ENCODE measurements at places on chromosomes 16 and 17.

- no peak for DNase-seq
Measured at GRCh38 chr17:55563363-55563762, 52.1 kb upstream of the SMIM36 start.

GRCh38 chr17:43051969-43052368 lies 26.9 kb downstream of the RND2 start:
- DNase-seq: no peak

GRCh38 chr16:49498666-49499413 lies 125.2 kb downstream of the C16orf78 start:
- no peak for DNase-seq

DNA sequence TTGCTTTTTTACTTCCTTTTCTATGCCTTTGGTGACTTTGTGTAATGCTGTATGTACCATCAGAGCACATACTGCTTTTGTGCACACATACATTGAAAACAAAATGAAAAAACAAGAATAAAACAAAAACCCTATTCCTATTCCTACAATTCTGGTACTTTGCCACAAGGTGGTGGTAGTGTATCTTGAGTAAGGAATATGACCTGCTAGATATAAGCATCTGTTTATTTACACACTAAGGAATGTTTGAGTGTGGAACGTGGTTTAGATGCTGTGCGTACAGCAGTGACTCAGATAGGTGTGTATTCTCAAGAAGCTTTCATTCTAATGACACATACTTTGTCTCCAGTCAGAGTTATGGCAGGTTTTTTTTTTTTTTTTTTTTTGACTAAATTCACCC lies 606.2 kb downstream of the WWOX start:
- no peak for DNase-seq

GRCh38 chr17:5986644-5987043 lies 83.5 kb upstream of the WSCD1 start:
- DNase-seq: no peak

DNA sequence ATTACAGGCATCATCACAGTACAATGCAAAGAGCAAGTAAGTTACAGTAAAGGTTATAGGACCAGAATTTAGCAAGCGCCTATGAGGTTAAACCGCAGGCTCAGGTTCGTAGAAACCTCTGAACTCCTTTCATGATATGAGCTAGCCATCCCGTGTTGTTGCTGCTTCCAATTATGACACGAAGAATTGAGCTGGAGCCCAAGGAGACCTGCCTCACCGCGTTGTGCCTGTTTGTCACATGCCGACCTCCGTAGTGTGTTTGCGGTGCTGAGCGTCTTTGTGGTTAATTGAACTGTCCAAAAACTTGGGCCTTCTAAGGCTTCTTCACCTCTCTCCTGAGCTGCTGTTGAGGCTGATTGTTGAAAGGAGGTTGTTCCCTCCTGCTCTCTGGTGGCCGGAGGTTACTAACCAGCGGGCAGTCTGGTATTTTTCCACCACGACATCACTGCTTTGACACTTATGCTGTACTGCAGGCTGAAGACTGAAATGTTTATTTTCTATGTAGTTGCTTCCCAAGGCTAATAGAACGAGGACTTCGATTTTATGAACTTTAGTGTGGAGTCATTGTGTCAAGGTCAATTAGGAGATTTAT lies 67.5 kb downstream of the SEC14L1 start:
- no peak for DNase-seq

DNA sequence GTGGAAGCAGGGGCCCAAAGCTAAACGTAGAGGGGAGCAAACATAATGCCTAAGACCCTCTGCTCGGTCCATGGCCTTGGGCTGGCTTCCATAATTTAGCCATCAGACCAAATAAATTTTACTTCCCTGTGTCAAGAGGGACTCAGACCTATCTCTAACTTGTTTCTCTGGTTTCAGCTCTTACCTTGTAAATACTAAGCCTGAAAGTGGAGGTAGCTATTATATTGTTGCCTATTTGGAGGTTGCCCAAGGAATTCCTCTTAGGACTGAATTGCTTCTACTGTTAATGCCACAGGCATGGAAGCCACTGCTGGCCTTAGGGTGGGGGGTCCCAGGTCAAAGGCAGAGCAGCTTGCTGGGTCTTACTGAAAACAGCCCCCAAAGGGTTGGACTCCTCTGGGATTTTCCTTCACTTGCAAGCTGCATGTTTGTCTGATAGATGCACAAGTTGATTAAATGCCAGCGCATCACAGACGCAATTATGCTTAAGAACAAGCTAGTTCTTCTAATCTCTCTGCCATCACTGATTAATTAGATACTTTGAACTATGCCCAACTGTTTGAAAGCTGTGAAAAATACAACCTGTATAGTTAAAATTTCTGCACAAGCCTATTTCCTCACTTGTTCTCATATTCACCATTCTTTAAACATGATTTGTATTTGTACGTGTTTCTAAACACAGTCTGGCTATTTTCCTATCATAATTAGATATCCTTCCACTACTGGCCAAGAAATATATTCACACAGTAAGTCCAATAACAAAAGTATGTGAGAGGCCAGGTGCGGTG lies 67.9 kb upstream of the HAS3 start:
- no peak for DNase-seq

DNA sequence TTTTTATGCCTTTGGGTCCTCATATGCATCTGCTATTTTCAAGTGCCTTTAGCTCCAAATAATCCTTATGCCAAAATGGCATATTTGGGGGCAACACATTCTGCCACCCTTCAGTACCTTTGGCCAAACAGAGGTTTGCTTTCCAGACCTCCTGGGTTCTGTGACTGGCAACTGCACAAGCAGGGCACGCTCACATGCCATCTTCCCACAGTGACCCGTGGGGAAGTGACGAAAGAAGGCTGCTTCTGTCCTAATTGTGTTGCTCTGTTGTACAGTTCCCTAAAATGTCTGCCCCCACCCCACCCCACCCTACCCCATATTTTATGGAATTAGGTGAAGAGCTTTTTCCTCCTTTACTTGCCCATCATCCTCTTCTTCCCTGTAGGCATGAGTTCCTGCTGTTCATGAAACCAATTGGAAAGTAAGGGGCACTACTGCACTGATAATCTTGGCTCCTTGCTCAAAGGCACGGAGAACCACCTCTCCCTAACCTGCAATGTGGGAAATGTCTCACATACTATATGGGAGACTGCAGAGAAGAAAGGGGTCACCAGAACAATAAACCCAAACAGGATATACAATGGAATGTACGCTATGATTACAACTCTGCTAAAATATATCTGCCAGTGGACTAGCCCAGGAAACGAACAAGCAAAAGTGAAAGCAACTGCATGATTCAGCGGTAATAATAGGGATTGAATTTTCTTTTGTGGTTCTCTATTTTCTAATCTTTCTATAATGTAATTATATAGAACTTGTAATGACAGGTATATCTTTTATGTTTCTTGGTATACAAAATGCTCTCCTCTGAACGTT lies 3.3 kb upstream of the SLFN12L start:
- peak; percentile 29 for DNase-seq

DNA sequence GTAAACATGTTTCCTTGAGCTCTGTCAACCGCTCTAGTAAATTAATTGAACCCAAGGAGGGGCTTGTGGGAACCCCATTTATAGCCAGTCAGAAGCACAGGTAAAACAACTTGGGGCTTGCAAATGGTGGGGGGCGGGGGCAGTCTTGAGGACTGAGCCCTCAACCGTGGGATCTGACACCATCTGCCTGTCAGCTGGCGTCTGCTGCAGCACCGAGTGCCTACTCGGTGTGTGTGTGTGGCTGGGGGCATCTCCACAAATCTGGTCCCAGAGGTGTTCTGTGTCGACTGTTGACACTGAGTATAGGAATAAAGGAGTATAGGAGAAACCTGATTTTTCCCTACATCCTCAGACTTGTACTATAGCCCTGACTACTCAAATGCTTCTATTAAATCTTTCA lies 20.6 kb downstream of the CREBBP start:
- DNase-seq: no peak

DNA sequence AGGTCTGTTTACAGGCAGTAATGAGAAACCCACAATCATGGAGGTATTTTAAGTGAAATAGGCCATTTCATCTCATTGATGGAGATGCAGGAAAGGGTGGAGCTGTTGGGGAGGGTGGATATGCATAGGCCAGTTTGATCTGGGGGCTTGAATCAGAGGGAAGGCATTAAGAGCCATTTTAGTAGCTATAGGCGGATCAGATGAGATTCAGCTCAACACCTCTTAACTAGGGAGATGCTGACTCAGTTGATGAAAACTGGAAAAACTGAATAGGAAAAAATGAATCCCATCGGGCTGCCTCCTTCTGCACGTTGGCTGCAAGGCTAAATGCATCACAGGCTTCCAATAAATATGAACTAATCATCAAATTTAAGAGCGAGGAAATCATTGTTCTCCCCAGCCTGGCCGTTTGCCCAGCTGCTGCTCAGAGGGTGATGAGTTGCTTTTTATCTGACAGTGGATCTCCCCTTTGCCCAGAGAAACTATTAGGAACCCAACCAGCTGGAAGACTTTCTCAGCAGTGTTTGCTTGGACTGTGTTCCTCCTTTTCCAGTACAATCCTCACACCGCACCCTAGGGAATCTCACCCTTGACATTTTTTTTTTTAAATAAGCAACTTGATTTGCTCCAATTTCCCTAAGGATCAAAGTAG lies 149.6 kb downstream of the SOX9 start:
- no peak for DNase-seq

- no peak for DNase-seq
Measured at GRCh38 chr16:89505204-89506112, 2.7 kb upstream of the SPG7 start.

DNA sequence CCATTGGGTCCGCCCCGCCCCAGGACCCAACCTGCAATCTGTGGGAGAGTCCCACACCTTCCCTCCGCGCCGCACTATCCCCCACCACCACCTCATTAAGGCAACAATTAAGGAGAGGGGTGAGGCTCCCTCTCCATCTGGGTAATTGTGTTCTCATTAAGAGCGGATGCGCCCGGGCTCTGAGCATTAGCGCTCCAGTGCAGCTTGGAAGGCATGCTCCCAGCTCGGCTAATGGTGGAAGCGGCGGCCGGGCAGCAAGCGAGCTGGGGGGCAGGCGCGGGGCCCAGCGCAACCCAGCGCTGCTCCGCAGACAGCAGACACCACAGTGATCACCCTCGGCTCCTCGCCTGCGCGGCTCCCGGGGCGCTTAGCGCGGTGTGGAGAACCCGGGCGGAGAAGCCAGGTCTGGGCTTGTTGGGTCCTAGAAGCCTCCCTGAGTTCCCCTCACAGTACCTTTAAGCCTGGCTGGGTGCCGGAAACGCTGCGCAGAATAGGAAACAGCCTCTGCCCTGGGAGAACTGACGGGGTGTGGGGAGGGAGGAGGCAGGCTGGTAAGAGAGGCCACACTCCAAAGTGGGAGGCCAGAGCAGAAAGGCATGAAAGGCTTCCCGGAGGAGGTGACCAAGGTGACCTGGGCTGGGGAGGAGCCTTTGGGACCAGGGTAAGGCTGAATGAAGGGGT lies 6.4 kb downstream of the CBLN1 start:
- DNase-seq: no peak

DNA sequence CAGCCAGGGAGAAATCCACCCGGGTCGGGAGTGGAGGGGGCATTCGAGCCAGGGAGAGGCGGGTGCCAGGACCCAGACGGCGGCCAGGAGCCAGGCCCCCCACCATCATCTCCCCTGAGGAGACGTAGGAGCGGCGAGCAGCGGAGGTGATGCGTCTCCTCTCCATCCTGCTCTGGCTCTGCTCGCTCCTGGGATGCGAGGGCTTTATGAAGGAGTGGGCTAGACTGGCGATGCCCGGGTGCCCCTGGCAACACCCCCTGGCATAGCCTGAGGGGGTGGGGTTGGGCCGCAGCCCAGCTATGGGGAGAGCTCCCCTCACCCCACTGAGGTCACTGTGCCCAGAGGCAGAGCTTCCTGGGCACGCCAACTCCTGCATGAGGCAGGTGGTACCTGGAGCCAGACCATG lies at the start of gene GFAP:
Gene GFAP, minus strand, starts transcription at position 180 of the 406 bp plus-strand sequence. Its CDS starts 14 bp downstream, at position 166.
- DNase-seq: peak; percentile 74

DNA sequence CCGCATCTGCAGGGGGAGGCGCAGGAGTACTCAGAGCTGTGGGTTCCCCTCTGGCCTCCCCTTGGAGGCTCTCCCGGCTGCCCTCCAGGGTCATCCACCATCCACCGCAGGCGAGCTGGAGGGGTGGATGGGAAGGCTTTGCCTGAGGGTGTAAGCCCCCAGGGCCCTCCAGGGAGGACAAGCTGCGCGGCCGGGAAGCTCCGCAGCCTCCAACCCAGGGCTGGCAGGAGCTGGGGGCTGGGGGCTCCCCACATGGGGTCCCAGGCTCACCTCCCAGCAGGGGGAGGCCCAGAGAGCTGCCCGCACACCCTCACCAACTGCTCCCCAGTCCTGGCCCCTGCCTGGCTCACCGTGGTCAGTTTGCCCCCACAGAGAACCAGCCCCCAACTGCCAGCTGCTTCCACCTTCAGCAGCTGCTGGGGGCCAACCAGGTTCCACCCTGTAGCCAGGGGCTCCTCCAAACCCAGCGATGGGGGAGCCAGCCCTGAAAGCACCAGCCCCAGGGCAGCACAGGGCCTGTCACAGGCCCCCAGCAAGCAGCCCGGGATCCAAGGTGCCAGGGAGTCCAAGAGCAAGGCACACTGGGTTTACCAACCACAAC lies 19.8 kb upstream of the CHMP6 start:
- DNase-seq: no peak

GRCh38 chr16:83958137-83958845 lies 5.3 kb downstream of the OSGIN1 start:
- DNase-seq: no peak

GRCh38 chr17:60641126-60641525 lies 36.5 kb upstream of the BCAS3 start:
- no peak for DNase-seq

DNA sequence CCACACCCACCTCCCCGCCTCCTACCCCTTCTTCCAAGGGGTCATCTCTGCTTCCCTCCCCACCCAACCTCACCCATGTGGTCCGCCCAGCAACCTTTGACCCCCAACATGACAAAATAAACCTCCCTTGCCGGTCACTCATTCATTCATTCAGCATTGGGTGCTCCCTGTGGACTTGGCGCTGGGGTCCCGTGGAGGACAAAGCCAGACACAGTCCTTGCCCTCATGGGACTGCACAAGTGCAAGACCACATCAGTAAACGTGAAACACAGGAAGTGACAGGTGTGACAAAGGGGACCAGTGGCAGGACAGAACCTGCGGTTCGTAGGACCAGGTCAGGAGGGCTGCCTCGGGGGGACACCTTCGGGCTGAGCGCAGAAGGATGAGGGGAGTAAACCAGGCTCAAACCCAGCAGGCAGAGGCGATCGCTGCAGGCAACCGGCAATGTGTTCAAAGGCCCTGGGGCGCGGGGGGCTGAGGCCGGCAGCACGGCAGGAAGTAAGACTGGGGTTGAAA lies 185.4 kb downstream of the SEC14L1 start:
- DNase-seq: no peak

GRCh38 chr17:80565343-80566053 lies 20.9 kb downstream of the RPTOR start:
- no peak for DNase-seq

- DNase-seq: no peak
Measured at GRCh38 chr16:50692999-50693781, at the start of gene NOD2. Gene NOD2 (plus strand): TSS chr16:50693606. CDS start chr16:50699496, 5,890 bp downstream.
